ENCODE measurements at places on chromosomes 11 and 22. TPM values are rescaled to one million over a fixed set of nuclear protein-coding genes. Genes with fewer than 3 reads are reported as not detected.

- no peaks in the 10 kb centered on the region for H3K36me3 ChIP-seq
- no peak for DNase-seq
Measured at GRCh38 chr11:97615546-97615945, 1225.7 kb downstream of the JRKL start.

GDPD4 gene
- total RNA-seq: not detected

SOX10 gene
- total RNA-seq: not detected

DNA sequence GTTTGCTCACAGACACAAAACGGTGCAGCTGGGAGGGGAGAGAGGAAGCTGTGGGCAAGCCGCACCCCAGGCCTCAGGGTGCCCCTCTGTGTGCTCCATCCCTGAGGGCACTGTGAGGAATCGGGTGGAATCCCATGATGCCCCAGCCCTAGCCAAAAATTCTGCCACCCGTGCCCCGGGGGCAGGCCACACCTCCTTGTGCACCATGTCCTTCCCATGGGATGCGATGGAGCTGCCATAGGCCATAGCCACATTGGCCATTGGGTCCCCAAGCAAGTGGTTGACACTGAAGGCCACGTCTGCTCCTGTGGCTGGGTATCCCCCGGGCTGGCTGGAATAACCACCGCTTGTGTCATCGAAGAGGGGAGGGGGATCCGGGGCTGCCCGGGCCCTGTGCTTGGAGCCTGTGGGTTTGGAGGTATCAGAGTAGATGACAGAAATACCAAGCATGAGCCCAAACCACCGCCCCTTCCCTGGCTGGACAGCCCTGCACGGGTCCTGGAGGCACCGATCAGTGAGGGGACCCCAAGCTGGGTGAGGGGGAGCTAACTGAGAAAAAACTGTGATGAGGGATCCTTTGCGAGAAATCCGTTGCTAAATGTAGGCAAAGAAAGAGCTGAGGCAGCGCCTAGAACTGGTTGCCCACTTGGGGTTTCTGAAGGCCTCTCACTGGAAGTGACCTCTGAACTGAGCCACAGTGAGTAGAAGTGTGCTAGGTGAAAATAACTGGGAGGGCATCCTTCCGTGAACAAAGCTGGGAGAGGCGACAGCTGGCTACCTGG is 863 bp downstream of the YIF1A start:
- peak overlapping the region; percentile 81 for H3K4me3 ChIP-seq
- no peaks in the 10 kb centered on the region for H3K36me3 ChIP-seq
- no peak for DNase-seq
- H3K27ac ChIP-seq: peak overlapping the region; percentile 70
- peaks cover 37% of the 10 kb centered on the region for H3K4me1 ChIP-seq
- peaks cover 12% of the 10 kb centered on the region for H3K27me3 ChIP-seq

GRCh38 chr11:122672892-122673291 is 17.4 kb downstream of the UBASH3B start:
- no peak for DNase-seq
- H3K4me3 ChIP-seq: no peak overlapping the region
- H3K27ac ChIP-seq: no peak overlapping the region
- no peaks in the 10 kb centered on the region for H3K27me3 ChIP-seq

- H3K36me3 ChIP-seq: no peaks in the 10 kb centered on the region
- DNase-seq: no peak
- H3K27ac ChIP-seq: no peak overlapping the region
- H3K27me3 ChIP-seq: peaks cover 11% of the 10 kb centered on the region
- no peak overlapping the region for H3K4me3 ChIP-seq
Measured at GRCh38 chr11:63210111-63210510, 33.3 kb downstream of the SLC22A25 start.

DNA sequence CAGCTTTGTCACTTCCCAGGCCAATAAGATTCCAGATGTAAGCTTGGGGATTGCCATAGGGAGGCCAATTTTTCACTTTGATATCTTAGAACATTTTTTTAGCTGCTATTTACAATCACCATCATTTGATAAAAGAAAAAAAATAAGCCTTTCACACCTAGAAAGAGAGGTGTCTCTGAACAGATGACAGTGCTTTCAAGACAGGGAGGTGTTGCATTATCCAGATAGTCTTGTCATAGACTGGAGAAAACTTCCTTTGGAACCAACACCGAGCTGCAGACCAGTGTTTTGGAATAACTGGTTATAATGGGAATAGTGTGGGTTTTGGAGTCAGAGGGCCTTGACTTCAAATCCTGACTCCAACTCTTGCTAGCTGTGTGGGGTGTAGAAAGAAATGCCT is 101.0 kb downstream of the SLC1A2 start:
- DNase-seq: no peak
- no peak overlapping the region for H3K27ac ChIP-seq
- H3K27me3 ChIP-seq: no peaks in the 10 kb centered on the region
- no peak overlapping the region for H3K4me3 ChIP-seq

PRR33 gene
- 0.12 TPM for total RNA-seq

DNA sequence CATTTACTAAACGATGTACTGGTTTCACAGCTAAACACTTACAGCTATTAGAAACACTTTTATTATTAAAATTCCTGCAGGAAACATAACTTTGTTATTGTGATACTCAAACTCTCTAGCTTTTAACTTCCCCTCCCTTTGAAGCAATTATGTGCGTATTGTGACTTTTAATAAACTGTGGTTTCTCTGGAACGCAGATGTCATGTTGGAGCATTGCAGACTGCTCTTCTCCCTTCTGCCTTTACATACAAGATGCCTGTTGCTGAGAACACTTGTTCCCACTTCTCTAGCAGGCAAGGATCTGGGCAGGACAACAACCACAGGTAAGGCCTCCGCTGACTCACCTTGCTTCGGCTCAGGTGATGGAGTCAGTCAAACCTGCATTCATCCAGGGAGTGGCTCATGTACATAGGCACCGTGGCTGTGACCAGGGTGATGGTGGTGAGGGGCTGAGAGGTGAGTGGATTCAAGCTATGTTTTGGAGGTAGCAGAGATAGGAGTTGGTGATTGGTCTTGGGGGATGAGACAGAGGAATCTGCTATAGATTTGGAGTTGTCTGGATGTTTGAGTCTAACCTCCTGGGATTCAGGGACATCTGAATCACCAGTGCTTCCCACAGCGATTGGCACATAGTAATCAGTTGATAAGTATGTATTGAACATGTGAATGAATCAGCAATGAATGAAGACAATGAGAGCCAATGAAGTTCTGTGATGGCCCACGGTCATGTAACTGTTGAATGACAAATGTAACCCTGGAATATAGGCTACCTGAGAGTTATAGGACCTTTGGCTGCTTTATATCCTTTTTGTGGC is 106.0 kb downstream of the ADAMTS15 start:
- H3K27ac ChIP-seq: no peak overlapping the region
- no peaks in the 10 kb centered on the region for H3K4me1 ChIP-seq
- H3K36me3 ChIP-seq: no peaks in the 10 kb centered on the region
- H3K27me3 ChIP-seq: peaks cover 10% of the 10 kb centered on the region
- no peak for DNase-seq

VWCE gene
- 6.6 TPM for total RNA-seq

All from activated naive CD4-positive, alpha-beta T cell treated with anti-CD3 and anti-CD28 coated beads for 36 hours (primary cell).